ENCODE measurements at places on chromosomes 5 and 9.

GRCh38 chr9:32161720-32162119, 222.7 kb upstream of the ACO1 start:
- DNase-seq = no peak

DNA sequence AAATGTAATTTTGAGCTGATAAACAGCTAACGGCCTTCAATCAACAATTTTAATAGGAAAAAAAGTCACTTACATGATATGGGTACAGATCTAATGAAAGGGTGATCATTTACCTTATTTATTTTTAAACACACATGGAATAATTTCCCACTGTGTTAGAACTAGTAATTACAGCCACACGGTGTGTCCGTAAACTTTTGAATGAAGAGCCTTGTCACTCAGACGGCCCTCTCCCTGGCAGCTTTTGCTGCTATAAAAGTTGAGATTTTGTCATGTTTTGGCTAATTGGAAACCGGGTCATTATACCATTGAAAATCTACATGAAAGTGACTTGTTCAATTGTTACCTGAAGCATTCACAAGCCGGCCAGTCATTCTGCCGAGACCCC, 15.7 kb downstream of the CFAP77 start:
- no peak for DNase-seq

DNA sequence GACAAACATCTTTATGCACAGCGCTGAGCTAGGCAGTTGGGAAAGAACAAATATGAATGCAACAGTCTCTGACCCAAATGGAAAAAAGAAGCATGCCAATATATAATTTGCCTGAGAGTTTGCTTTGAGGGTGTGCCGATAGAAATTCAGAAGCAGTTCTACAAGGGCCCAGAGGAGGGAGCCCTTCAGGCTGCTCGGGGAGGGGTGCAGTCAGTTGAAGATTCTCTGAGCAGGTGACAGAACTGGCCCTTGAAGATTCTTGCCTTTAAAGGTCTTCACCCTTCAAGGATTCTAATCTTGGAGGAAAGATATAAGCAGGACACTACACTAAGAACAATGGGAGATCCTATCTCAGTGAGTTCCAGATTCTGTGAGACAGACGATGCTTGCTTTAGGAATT, 3.7 kb upstream of the PAPPA start:
- DNase-seq = no peak

- no peak for DNase-seq
Measured at GRCh38 chr5:145283141-145283810, 551.9 kb downstream of the PRELID2 start.

DNA sequence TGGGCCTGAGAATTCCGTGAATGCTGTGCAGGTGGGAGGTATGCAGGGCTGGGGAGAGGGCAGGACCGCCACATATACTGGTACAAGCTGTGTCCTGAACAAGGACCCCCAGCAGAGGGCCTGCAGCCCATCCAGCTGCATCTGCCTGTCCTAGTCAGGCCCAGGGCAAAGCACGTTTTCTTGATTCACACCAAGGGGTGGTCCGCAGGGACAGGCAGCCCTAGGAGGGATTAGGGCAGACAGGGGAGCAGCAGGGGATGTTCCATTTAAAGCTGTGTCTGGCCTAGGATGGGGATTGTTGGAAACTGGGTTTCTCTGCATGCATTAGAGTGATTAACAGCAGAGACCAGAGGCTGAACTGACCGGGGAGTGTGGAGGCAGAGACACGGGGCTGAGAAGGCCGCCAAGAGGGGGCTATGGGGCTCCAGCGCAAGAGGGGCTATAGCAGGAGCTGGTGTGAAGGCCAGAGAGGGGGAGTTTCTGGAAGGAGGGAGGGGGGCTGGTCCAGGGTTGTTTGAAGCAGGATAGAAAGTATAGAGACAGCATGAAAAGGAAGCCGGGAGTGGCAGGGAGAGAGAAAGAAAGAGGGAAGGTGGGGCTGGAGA, 2.7 kb downstream of the GRM6 start:
- no peak for DNase-seq

DNA sequence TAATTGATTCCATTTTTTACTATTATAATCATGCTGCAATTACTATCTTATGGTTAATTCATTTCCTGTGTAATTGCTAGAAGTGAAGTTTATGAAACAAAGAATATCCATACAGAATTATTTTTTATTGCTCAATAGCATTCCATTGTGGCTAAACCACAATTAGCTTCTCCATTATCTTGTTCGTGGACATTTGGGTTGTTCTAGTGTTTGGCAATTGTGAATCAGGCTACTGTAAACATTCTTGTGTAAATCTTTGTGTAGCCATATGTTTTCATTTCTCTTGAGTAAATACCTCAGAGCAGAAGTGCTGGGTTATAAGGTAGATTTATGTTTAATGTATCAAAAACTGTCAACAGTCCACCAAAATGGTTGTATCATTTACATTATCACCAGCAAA, 341.1 kb downstream of the MAT2B start:
- DNase-seq = no peak

- DNase-seq = no peak
Measured at GRCh38 chr9:84852617-84853301, 183.2 kb downstream of the NTRK2 start.

- no peak for DNase-seq
Measured at GRCh38 chr5:60507687-60508086, 192.3 kb downstream of the DEPDC1B start.

DNA sequence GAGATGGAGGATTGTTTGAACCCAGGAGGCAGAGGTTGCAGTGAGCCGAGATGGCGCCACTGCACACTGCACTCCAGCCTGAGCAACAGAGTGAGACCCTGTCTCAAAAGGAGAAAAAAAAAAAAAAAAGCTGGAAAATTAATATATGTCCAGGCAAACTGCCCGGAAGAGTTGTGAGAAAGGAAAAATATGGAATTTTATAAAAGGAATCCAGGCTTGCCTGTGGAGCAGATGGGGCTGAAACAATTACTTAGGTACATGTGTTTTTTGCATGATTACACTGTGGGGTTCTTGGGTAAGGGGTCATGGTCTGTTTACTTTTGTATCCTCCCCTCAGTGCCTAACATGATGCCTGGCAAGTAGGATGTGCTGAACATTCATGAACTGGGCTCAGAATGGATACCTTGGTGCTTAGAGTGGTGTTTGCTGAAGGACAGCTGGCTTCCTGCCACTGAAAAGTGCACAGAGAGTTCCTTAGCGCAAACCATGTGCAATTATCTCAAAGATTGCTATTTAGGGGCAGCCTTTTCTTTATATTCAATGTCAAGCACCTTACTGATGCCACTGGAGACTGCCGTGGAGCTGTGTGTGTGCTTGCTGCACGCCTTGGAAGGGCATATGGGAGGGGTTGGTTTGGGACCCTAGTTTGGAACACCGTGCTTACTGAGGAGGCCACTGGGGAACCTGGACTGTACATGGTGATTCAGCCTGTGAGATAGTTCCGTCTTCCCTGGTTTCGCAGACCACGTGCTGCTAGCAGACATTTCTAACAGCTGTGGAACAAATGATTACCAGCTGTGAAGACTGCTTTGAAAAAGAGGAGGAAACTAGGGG, 78.4 kb downstream of the MAP1B start:
- DNase-seq = no peak

- no peak for DNase-seq
Measured at GRCh38 chr5:78744951-78745534, 96.5 kb upstream of the LHFPL2 start.

- DNase-seq = no peak
Measured at GRCh38 chr5:53127107-53127506, 17.6 kb upstream of the MOCS2 start.

DNA sequence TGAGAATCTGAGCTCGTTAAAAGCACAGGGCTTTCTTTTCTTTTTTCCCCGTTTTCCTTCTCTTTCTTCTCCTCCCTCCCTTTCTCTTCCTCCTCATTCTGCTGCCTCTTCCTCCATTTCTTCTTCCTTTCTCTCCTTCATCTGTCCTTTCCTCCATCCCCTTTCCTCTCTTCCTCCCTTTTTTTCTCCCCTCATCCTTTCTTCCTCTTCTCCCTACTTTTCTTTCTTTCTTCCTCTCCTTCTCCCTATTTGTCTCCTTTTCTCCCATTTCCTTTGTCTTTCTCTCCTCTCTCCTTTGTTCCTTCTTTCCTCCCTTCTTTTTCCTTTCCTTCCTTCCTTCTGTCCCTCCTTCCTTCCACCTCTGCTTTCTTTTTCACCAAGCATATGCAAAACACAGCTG, 649.4 kb downstream of the IRX1 start:
- no peak for DNase-seq

GRCh38 chr9:107906074-107906473, 416.5 kb upstream of the KLF4 start:
- DNase-seq = no peak

DNA sequence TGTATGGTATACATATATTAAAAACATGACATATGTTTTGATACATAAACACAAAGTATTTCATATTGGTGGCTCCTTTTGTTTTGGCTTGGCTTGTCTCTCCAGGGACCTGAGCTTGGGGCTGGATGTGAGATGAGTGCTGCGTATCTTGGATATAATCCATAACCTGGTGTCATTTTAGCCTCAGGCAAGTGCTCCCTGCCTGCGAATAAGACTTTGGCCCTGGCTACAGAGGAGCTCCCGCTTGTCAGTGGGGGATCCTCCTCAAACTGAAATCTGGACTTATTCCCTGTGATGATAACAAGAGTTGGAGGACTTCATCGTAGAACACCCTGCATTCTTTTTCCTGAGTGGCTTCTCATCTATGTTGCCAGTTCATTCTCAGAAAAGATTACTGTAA, 341.7 kb upstream of the CLINT1 start:
- no peak for DNase-seq

- no peak for DNase-seq
Measured at GRCh38 chr9:2616692-2617377, 4.8 kb upstream of the VLDLR start.

DNA sequence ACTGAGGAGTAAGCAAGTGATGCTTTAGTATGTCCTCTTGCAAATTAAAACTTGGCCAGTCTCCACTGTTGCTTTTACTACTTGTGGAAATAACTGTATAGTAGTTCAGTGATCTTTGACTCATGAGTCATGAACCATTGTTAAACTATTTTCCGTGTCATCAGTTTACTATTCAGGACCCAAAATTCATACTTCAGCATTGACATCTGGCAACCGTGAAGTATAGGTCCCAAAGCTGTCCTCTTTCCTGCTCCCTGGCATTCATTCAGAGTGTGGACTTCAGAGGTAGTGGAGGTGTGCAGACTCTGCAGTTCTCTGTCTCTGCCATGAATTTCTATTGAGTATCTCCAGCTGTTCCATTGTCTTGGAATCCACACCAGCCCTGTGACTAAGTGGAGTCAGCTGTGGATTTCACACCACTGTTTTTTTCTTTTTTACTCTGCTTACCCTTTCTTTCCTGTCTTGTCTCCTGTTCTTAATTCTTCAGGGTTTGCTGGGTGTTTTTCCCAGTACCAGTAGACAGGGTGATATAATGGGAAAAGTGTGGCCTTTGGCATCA, 7.5 kb downstream of the TDRD7 start:
- no peak for DNase-seq

GRCh38 chr9:92807031-92807756, 42.6 kb upstream of the BICD2 start:
- no peak for DNase-seq

DNA sequence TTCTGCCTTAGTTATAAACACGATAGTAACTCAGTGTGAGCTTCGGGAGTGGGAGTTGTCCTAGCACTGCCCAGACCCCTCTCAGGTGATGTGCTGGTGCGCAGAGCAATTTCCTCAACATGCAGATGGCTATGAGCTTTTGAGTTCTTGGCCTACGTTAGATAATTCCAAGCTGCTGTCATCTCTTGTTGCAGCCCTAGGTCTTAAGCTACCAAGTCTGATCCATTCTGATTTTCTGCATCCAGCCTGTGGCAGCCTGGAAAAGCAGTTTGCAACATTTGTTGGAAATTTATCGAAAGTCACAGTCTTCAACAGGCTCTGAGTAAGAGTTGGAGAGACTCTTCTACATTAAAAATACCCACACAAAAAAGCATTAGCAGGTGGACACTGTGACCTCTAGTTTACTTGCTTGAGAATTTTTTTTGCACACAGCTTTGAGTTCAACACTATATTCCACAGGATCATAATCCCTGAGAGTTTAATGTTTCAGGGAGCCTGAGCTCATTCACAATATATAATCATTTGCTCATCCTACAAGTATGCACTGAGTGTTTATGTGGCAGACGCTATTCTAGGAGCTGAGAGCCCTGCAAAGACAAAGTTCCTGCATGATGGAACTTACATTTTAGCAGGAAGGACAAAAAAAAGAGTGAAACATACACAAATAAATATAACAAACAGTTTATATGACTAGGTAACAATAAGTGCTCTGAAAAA, 91.6 kb downstream of the UBE2QL1 start:
- no peak for DNase-seq

- no peak for DNase-seq
Measured at GRCh38 chr5:173834071-173834771, 53.9 kb upstream of the CPEB4 start.

DNA sequence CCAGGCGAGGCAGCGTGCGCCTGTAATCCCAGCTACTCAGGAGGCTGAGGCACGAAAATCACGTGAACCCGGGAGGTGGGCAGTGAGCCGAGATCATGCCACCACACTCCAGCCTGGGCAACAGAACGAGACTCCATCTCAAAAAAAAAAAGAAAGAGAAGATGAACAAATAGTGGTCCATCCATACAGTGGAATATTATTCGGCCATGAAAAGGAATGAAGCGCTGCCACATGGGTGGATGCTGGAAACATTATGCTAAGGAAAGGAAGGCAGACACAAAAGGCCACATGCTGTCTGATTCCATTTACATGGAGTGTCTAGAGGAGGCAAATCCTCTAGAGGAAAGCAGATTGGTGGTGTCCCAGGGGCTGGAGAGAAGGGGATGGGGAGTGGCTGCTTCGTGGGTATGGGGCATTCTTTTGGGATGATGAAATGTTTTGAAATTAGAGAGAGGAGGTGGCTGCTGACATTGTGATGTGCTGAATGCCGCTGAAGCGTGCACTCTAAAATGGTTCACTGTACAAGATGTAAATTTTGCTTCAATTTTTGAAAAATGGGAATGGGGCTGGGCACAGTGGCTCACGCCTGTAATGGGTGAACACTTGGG, 17.0 kb downstream of the PLPP7 start:
- DNase-seq = no peak

DNA sequence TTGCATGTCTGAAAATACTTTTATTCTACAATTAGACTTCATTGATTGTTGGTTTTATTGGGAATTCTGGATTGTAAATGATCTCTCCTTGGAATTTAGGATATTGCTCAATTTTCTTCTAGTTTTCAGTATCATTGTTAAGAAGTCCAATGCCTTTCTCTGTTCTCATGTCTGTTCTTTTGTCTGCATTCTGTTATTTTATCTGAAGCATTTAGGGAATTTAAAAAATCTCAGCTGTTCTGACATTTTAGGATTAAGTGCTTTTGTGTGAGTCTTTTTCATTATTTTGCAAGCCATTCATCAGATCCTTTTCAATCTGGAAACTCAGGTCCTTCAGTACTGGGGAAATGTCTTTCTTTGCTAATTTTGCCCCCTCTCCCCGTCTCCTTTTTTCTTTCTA, 4.4 kb upstream of the FER start:
- no peak for DNase-seq

GRCh38 chr5:128483738-128484137, 54.3 kb downstream of the FBN2 start:
- DNase-seq = no peak

GRCh38 chr5:135341696-135342550, 57.1 kb downstream of the MACROH2A1 start:
- no peak for DNase-seq

GRCh38 chr5:173973616-173973969, 15.4 kb upstream of the C5orf47 start:
- DNase-seq = no peak

Data from activated T-cell treated with anti-CD3 and anti-CD28 coated beads for 4 hours (primary cell).